Fibroblast of skin of scalp (primary cell): ENCODE measurements at places on chromosomes 4 and X.

DNA sequence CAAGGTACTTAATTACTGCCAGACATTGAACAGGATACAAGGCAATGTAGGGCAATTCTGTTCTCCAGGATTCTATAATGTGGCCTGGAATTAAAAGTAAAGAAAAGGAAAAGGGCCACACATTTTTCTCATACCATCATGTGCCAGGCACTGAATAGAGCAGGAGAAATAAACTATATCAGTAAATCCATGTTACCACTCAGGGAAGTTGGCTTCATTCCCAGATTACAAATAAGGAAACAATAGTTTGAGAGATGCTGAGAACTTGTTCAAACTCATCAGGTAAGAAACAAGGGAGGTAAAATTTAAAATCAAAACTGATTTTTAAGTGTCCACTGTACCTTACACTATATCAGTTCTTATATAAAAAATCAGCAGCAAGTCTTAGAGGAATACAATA, 645.0 kb upstream of the ATOH1 start:
- no peak for DNase-seq

DNA sequence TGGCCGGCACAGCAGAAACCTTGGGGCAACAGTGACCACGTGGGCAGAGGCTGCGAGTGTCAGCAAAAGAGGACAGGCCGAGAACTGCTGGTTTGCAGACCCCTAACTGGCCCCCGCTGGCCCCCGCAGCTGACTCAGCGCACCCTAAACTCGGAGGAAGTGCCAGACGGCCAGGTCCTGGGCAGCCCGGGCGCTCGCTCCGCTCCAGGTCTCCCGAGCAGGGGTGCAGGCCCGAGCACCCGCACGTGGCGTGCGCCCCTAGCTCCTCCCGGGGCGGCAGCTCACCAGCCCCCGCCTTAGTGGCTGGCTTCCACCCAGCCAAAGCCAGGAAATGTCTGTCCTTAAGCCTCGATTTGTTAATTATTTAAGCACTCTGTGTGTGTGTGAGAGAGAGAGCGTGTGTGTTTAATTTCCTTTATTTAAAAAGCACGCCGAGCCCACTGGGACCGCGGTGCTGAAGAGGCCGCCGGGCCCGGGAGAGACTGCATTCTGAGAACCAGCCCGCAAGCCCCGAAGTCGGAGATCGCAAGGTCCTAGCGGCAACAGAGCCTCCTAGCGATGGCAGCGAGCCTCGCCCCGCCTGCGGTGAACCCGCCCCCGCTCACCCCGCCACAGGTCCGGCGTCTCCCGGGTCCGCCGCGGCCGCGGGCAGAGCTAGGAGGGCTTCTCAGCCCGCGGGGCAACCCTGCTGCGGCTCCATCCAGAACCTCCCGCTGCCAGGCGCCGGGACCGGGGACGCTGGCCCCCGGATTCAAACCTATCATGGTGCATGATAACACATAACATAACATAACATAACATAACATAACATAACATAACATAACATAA, 45.9 kb upstream of the CDKN2AIP start:
- peak; percentile 75 for DNase-seq

- DNase-seq = no peak
Measured at GRCh38 chr4:117422297-117422696, 336.9 kb upstream of the TRAM1L1 start.

DNA sequence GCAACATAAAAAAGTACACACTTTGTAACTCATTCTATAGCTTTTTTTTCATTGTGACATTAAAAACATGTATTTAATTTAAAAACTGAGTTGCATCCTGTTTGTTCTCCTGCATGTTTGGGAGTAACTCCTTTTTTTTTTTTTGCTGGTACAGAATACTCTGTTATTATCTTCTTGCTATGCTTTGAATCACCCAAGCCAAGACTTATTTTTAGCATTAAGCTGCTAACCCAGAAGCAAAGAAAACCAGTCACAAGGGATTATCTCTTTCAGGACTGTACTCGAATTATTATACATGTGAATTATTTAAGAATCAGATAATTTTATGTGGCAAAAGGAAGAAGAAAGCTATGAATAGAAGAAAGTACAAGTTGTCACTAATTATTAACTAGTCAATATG, 194.9 kb downstream of the ADAMTS3 start:
- no peak for DNase-seq

GRCh38 chr4:1309261-1310010, 19.7 kb downstream of the MAEA start:
- DNase-seq = peak; percentile 92

DNA sequence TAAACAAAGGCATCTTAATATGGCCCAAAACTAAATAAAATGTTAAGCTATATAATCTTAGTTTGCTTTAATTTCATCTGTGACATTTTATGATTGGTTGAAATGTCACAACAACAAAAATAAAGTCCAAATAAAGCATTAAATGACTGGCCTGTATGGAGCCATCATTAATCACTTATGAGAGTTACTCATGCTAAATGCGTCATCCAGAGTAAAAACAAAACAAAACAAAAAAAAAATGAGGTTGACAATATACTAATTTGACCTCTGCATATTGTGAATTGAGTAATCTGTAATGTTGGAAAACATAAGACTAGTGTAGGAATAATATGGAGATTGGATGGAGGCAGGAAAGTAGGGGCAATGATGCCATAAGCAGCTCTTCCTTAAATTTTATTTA, 139.7 kb downstream of the MAPK10 start:
- peak; percentile 1 for DNase-seq

DNA sequence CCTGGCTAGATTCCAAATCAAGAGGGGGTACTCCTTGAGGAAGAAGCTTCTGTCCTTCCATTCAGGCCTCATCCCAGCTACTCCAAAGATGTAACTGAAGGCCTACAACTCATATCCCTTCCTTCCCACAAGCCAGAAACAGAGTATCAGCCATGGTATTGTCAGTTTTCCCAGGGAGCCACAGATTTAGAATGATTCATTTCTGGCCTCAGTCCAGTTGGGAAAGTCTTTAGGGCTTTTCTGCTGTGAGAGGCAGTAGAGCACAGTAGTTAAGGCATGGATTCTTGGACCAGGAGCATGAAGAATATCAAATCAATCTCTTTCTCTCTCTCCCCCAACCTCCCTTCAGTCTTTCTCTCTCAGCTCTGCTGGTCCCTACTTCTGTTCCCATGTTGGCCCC, 505.0 kb downstream of the BCOR start:
- peak; percentile 55 for DNase-seq

- no peak for DNase-seq
Measured at GRCh38 chr4:83307920-83308319, 23.3 kb upstream of the COQ2 start.

DNA sequence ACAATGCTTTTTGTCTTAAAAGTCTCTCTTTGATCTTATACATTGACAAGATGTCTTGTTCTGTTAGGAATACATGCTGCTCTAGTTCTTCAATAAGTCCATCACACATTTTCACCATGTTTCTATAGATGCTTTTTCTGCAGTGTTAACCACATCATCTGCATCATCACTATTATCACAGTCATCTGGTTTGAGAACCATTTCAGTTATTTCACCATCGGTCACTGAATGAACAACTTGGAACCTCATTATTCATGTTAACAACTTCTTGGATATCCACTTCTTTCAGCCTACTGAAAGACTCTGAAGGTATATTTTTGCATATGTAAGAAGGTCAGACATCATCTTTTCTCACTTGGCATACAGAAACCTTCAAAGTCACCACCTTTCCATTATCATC, 975.2 kb downstream of the STIM2 start:
- peak; percentile 41 for DNase-seq

- peak; percentile 98 for DNase-seq
Measured at GRCh38 chr4:127632420-127633403, at the start of gene INTU. Gene INTU, plus strand, starts transcription at chr4:127632957. Its CDS starts 78 bp downstream, at chr4:127633035.

DNA sequence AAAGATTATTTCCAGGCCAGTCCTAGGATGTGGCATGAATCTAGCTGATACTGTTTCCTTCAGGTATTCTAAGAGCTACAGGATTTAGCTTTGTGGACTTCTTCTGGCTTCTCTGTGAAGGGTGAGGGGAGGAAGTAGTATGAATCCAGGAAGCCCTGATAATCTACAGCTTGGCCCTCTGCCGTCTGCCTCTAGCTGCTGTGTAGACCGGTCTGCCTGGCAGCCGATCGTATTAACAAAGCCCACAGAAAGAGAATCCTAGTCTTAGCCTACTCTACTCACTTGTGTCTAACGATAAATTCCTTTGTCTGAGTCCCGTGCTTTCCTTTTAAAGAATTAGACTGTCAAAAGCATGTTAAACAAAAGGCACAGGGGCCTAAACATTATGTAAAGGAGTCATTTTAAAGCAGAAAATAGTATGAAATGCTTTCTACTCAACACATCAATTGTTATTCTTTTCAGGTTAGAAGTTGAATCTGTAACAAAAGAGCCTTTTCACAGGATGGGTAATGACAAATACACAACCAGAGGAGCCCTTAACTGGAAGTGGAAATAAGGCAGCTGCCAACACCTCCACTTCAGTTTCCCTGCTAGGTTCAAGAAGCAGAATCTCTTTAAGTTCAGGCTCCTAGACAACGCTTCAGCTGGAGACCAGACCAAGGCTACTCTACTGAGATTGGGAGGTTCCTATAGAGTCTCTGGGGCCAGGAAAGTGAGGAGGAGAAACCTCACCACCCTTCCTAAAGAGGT, 48.9 kb upstream of the UCP1 start:
- DNase-seq = no peak

GRCh38 chrX:24426921-24427746, 38.0 kb upstream of the PDK3 start:
- no peak for DNase-seq

DNA sequence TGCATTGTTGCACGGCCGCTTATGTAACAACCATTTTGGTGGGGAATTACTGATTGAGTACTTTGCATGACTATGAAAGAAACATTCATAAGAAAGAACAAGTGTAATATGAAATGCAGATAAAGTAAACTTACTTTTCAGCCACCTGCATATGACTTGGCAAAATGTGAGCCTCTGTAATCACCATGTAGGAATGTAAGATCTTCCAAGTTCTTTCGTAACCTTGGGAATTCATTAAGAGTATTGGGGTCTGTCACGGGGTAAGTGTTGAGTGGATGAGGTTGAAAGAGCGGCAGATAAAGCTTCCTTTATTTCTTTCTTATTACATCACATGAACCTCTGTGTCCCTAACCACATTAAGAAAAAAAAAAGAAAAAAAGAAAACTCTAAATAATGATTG, 348.5 kb upstream of the NR3C2 start:
- DNase-seq = no peak

DNA sequence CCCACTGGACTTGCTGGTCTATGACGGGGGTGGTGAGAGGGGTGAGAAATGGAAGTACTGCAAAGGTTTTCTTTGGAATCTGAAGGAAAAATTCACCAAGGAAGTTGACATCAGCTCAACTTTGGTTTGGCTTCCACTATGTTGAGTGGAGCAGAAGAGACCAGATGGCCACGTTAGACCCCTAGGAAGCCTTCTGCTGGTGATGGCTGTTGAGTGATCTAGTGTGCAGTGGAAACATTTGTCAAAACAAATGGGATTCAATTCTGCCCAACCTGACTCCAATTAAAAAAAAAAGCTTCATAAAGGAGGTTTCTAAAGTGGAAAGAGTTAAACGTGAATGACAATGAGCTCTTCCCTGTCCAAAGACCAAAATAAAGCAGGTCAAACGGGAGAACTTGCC, 25.7 kb downstream of the SEL1L3 start:
- DNase-seq = no peak

GRCh38 chr4:37666625-37667071, 19.5 kb downstream of the RELL1 start:
- peak; percentile 66 for DNase-seq

DNA sequence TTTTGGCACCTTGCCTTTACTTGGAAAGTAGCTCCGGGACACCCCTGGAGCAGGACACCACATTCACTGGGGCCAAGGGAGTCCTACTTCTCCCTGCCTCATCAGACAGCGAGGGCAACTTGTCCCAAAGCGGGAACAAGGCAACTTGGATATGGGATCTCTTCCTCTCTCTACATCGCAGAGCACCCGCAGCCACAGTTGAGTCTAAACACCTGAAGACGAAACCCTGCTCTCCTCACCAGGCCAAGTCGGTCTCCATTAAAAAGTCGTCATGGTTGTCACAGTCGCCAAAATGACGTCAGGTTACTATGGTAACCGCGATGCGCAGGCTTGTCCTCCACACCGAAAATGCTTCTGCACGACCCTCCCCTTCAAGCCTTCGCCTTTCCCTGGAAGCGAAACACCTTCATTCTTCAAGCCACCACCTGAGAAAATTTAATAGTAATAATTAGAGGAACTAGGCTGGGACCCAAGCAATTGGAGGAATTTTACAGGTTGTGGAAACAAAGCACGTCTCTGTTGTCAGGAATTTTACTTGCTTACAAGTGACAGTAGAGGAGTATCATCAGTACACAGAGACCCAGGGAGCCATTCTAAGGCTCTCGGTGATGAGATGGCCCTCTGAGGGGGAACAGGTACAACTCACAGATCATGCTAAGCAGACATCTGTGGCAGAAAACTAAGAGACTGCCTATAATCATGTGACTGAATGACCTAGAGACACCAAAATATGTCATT, 30.5 kb upstream of the TCEAL4 start:
- peak; percentile 69 for DNase-seq

DNA sequence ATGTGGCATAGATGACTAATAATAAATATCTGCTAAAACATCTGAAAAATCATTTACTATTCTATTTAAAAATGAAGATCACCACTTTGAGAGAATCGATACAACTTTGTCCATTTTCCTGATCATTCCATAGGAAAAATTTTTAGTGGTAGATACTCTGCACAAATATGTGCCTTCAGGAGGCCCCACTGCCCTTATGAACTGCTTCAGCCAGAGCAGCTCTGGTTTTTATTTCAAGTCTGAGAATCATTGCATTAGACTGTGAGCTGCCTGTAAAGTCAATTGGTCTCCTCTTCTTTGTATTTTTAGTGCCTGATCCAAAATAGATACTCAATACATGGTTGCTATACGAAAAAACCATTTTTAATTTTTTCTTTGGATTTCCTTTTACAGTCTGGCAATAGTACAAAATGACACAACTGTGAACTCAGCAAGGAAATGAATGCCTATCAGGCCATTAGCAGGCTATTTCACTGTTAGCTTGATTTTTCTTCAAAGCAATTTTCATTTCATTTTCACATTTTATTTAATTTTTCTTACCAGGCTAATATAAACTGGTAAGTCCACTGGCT, 69.1 kb downstream of the SHISA3 start:
- no peak for DNase-seq

DNA sequence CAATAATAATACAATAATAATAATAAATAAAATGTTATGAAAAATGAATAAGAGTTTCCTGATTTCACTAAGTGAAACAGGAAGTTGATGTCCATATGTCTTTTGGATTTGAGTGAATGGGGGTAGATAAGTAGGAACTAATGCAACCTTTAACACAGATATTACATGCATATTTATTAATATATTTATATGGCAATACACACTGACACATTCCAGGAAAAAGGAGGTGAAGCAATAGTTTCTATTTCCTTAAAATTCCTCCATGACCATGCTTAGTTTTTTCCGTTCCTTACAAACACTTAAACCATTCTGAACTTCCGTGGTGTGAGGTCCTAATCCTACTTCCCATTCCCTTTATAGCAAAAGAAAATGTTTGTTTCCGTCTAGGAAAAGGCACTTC, 48.3 kb downstream of the ATXN3L start:
- no peak for DNase-seq

DNA sequence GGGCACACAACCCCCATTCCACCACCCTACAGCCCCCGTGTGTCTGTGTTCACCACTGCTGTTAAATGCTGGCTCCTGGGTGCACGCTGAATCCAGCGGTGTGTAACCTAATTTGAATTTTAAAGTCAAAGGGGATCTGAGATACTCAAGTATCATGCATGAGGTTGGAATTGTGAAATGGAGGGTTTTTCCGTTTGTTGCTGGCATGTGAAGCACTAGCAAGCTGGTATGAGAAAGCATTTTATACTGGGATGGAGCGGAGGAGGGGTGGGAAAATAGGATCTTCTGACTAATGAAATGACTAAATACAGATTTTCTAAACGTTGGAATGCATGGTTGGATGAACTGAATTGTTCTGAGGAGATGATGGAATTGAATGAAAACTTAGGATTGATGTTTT, 36.9 kb upstream of the FAT1 start:
- peak; percentile 96 for DNase-seq
